ENCODE measurements at places on chromosomes 4 and X.

- DNase-seq: no peak
Observed at GRCh38 chr4:185532293-185532692, 3.0 kb downstream of the PDLIM3 start.

DNA sequence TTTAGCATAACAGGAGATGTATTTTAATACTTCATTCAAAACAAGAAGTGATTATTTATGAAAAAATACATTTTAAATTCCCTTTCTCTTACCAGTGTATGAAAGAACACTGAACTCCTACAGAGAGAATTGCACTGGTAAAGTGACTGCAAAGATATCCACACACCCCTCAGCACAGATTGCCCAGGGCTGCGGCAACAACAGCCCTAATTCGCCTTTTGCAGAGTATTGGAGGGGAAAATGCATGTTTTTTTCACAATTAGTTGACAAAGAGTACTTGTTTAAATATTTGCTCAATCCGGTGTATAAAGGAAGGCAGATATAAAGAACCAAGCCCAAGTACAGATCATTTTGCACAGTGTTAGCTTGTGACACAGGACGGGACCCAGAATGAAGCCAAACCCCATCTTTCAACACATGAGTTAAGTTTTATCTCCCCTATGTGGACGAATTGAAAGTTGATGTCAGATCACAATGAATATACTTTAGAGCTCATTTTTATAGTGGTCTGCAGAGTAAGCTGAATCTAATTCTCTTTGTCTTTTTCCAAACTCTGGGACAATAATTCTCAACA lies 551.4 kb upstream of the IGFBP7 start:
- DNase-seq: no peak

DNA sequence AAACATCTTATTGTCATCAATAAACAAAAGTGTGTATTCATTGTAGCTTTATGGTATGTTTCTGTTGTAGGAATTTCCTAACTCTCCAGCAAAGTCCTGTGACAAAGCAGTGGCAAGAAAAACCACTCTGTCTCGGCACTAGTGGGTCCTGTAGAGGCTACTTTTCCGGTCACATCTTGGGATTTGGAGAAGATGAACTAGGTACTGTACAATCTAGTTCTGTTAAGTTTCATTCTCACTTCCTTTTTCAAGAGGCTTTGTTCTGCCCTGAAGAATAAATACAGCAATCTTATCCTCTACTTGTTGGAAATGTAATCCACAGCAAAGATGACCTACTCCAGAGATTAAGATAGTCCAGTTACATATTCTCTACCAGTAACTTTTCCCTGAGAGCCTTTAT lies 69.3 kb downstream of the HHIP start:
- DNase-seq: no peak

- no peak for DNase-seq
Observed at GRCh38 chr4:94345266-94345665, 2.6 kb upstream of the HPGDS start.

DNA sequence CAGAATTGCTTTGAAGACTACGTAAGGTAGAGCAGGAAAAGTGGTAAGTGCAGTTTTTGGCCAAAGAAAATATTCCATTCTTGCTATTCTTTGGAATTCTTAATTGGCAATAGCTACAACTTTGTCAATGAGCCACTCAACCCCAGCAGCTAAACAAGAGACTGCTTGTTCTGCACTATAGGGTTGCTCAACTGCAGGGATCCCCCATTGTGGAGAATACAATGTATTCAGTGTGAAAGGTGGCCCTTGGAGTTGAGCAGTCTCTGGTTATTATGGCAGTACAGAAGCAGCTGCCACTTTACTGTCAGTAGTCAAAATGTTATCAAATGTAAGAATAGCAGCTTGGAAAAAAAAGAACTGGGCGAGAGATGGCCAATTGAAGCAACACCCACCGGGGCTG lies 808.7 kb downstream of the CENPC start:
- no peak for DNase-seq

DNA sequence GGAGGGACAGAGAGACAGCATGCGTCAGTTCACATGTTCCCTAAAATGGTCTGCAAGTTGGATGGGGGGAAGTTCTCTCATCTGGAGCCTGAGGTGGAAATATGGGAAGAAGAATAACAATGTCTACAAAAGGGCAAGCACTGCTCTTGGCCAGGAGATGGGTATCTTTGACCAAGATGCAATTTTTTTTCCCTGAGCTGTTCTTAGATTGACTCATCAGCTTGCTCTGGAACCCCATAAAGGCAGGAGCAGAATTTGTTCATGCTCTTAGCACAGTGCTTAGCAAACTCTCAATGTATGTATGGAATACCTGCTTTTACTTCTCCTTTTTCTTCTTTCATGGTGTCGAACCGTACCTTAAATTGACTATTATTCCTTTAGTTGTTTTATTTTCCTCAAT lies 90.5 kb upstream of the ZNF827 start:
- no peak for DNase-seq

GRCh38 chrX:109782994-109783700 lies 50.1 kb upstream of the ACSL4 start:
- DNase-seq: no peak
